Activated naive CD4-positive, alpha-beta T cell treated with Interleukin-2 at 50 U/mL for 16 hours (primary cell): ENCODE measurements at places on chromosomes 13 and 19.

DNA sequence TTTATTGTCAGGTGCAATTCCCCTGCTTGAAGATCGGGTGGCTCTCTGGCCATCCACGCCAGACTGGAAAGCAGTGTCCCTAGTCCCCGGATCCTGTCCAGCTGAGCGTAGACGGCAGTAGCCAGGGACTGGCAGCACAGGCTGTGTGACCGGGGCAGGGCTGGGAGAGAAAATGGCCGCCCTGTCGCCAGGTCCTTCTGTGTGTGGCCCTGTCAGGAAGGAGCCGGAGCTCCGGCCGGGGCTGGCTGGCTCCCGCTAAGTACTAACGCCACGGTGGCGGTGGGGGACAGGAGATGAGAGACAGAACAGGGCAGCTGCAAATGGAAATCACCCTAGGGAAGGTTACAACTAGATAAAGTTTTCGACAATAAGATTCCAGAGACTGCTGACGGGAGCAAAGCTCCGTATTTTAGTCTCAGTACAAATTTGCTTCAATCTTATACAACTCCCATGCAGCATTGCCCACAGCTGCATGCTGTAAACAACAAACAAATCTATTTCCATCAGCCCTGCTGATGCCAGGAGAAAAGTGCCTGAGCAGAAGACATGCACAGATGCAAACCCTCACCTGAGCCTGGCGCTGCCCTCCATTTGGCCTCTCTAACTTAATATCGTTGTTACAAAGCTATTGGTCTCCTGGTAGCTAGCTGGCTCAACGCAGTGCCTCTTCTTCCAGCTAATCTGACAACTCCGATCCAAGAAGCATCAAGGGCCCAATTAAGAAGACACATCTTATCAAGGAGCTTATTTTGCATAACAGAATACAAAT is 253.0 kb downstream of the TSHZ3 start:
- DNase-seq = no peak

DNA sequence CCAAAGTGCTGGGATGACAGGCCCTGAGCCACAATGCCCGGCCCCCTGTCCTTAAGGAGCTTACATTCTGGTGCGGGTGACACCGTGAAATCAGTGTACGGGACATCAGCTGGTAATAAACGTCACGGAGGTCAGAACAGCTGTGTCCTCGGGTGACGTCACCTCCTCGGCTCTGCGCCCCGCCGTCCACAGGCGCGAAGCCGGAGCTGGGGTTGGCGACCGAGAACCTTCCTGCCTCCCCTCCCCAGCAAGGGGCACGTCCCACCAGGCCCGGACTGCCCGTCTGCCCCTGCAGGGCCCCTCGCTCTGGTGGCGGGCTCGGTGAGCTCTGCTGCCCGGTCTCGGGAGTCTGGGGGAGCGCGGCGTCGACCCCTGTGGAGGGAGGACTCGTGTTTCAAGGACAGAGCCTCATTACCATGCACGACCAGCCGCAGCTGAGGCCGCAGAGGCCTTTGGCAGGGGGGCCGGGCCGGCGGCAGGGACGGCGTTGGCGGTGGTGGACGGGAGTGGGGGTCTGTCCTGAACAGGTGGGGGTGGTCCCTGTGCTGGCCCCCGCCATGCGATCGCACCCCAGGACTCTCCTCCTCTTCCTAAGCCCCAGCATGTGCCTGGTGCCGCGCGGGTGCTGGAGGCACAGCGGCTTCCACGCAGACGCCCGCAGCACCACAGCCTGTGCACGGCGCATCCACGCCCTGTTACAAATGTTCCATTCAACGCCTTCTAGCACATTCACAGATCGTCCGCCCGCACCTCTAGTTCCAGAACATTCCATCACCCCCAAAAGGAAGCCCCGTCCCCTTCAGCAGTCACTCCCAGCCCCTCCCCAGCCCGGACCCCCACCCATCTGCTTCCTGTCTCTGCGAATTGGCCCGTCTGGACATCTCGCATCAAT is 5.4 kb downstream of the LINGO3 start:
- no peak for DNase-seq

DNA sequence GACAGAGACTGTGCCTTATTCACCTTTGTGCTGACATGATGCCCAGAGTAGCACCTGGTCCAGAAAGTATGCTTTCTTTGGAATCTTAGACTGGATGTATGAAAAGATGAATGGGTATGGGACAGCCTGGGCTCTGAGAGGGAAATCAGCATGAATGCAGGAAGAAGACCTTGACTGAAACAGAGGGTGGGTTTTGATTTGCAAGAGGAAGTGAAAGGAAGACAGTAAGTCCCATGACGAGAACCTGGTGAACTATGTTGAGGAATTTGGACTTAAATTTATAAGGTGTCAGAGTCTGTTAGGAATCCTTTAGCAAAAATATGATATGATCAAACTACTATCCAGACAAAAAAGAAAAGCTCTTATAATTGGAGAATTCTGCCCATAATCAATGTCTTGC is 301.9 kb downstream of the SPRY2 start:
- DNase-seq = no peak

GRCh38 chr19:32313569-32314265 is 31.7 kb upstream of the ZNF507 start:
- DNase-seq = no peak
